ENCODE measurements at places on chromosomes 4 and X.

- no peak for DNase-seq
Observed at GRCh38 chrX:141701072-141701471, 2.5 kb upstream of the SPANXD start.

- no peak for DNase-seq
Observed at GRCh38 chr4:110518889-110519490, 43.0 kb downstream of the ENPEP start.

GRCh38 chrX:50747471-50747900, 66.5 kb downstream of the SHROOM4 start:
- DNase-seq = no peak

GRCh38 chrX:119706616-119707015, 13.6 kb upstream of the SEPTIN6 start:
- no peak for DNase-seq

DNA sequence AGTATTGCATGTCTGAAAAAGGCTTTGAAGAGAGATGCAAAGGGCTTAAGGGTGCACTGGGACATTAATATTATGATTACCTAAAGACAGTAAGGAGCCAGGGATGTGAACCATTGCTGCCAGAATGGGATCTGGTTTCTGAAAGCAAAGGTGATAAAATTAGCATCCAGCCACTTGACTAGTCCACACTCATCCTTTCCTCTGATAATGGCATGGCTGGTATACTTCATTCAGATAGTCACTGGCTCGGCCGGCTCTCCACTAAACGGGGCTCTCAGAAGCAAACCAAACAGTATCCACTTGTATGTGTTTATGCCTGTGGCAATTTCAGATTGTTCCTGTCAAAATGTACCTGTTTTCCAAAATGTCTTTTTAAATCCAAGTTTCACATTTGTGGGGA, 46.4 kb downstream of the MAMLD1 start:
- DNase-seq = no peak

GRCh38 chr4:145199051-145199716, 18.8 kb upstream of the OTUD4 start:
- DNase-seq = no peak

DNA sequence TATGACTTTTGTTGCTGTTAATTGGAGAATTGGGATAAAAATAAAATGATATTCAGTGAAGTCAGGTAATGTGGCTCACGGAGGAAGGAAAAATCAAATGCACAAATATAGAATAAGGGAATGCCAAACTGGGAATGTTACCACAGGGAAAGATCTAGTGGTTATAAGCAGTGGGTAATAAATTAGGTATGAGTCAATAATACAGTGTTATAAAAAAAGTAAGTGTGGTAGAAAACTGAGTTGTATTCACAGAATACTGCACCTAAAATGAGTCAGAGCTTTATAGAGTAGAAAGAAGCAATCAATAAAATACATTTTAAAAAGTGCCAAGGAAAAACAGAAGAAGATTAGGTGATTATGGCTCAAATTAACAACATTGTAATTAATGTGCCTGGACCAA, 34.5 kb downstream of the INTS12 start:
- no peak for DNase-seq

GRCh38 chrX:149948016-149948415, 9.7 kb upstream of the EOLA2 start:
- no peak for DNase-seq
